ENCODE measurements at places on chromosomes 13 and 19.

DNA sequence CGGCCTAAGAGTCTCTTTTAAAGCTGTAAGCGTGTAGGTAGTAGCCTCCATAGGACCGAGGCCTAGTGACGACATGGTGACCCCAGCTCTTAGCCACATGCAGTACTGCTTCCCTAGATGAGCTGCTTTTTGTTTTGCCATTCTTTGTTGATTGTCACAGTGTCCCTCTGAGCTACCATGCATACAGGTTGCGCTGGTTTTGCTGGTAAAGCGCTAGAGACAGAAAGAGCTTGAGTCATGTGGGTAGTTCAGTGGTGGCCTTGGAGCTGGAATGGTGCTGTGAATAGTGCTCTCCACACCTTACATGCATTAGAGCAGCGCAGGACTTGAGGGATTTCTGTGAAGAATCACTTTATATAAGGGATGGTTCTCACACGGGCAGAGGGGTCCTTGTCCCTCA is 5.1 kb downstream of the HNRNPM start:
- DNase-seq, result no peak

DNA sequence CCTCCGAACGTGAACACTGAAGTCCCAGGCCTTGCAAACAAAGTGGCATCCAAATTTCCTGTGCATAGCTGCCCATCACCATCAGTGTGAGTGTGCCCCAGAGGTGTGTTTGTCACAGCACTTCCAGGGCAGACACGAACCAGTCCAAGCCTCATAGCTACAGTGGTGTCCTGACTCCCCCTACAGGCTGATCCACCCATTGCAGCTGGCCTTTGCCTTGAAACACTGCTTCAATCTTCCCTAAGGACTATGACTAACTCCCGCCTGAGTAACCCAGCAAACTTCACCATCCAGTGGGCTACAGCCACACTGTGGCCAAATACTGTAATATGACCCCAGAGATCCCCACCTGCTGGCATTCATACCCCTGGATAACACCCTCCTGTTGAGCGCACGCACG is 3.9 kb downstream of the ZNF266 start:
- peak; percentile 19 for DNase-seq

DNA sequence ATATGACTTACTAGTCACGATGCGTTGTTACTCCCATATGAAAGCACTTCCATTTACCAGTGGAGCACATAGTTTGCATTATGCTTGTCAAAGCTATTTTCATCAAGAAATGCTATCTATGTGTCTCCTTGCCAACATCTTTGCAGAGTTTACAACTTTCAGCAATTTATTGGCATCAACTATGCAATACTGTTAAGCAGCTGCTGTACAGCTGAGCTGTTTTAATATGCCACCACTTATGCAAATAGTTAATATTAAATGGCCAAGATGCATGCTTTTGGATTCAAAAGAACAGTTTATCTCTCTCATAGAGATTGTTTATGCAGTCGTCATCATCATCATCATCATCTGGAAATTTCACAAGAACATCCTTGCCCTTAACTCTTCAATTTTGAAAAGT is 67.9 kb upstream of the KLF5 start:
- DNase-seq, result no peak

DNA sequence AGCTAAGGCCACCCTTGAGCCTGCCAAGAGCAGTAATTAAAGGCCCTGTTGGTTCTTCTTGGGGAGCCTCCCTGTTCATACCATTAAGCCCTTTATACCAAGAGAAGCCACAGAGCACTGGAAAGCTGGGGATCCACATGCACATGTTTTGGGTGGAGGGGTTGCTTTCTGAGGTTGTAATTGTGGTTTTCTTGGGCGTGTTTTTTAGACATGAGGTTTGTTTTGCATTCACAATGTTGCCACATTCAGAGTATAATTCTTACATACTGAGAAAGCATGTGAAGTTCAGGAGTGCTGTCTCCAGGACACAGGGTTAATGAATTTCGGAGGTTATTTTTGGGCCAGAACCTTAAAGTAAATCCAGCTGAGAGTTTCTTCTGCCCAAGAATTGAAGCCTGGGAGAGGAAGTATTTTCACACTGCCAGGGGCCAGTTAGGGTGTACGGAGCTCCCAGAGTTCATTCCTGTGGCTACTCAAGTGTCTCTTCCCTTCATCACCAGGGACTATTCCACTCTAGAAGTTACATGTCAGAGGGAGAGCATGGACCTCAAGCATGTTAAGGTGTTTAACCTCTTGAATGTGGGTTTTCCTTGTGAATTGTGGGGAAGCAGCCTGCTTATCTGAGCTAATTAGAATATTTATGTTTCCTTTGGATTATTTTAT is 37.0 kb downstream of the ZNF136 start:
- no peak for DNase-seq

DNA sequence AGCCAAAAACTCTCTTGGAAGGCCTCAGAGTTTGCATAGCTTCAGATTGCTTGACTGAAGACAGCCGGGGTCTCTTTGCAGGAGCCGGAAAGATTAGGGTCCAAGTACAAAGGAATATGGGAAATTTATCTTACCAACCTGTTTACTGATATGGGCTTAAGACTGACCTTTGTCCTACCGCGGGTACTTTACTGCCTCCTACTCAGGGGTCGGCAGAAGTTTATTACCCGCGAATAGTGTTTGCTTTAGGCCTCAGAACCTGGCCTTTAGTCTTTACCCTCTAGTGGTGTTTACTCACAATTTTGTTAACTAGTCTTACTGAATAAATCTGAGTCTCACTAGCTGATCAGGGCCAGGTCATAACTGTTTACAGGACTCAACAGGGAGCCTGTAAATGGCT is 765.4 kb upstream of the SPRY2 start:
- DNase-seq, result no peak

DNA sequence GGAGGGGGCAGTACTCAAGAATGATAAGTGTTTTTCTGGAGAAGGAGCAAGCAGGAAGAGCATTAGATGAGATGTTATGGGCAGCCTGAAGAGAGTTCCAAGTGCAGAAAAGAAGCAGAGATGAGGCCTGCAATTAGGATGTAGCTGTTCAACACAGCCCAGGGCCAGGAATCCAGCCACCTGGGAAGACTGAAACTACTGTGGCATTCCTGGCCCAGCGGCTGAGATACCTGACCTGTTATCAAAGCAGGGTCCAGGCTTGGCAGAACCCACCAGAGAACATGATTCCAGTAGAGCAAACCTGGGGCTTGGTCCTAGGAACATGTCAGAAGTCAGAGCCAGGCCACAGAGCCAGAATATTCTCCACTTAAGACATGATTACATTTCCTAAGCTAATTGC is 73.3 kb upstream of the LRCH1 start:
- no peak for DNase-seq

DNA sequence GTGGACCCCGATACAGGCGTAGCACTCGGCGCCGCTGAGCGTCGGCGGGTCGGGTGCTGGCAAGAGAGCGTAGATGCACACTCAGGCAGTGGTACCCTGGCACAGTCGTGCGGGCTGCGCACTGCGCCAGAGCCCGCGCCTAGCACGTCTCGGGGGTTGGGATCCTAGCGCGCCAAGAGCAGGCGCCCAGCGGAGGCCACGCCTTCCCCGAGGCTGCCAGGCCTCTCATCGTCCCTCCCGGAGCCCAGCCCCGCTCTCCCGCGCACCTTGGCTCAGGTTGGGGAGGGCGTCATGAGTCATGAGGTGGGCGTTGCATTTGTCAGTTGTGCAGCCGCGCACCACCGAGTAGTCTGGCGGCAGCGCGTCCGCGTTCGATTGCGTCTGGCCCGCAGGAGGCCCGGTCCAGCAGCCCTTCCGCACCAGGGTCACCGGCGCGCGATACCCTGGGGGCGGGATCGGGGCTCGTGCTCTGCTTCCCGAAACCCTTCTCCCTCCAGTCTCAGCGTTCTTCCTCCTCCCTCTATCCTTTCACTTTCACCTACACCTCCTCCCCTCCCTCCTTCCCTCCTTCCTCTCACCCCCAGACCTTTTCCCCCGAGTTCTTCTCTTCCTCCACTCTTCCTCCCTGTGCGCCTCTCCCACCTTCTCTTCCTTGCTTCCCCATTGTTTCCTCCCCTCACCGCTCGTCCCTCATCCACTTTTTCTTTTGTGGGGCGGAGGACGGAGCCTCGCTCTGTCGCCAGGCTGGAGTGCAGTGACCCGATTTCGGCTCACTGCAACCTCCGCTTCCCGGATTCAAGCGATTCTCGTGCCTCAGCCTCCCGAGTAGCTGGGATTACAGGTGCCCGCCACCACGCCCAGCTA is 3.5 kb downstream of the LYPD5 start:
- peak; percentile 51 for DNase-seq

DNA sequence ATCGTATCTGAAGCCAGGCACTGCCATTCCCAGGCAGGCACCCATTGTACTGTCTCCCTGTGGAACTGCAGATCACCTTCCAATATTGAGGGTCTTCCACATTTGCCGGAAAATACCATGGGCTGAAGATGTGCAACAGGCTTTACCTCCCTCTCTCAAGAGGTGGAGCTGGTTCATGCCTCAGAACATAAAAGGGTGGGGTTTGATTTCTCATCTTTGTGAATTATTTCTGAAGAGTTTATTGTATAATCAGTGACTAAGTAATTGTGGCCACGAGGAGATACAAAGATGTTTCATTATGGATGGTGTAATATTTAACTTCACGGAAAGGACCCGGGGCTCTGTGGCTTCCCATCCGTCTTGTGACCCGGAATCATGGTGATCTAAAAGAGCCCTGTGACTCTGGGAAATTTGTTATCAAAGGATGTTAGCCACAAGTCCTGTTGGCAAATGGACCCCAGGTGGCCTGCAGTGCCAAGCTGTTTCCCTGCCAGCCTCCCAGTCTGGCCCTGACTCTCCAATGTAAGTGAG is 230.5 kb downstream of the LACC1 start:
- no peak for DNase-seq

GRCh38 chr19:46603195-46603637 is 2.1 kb downstream of the CALM3 start:
- no peak for DNase-seq

DNA sequence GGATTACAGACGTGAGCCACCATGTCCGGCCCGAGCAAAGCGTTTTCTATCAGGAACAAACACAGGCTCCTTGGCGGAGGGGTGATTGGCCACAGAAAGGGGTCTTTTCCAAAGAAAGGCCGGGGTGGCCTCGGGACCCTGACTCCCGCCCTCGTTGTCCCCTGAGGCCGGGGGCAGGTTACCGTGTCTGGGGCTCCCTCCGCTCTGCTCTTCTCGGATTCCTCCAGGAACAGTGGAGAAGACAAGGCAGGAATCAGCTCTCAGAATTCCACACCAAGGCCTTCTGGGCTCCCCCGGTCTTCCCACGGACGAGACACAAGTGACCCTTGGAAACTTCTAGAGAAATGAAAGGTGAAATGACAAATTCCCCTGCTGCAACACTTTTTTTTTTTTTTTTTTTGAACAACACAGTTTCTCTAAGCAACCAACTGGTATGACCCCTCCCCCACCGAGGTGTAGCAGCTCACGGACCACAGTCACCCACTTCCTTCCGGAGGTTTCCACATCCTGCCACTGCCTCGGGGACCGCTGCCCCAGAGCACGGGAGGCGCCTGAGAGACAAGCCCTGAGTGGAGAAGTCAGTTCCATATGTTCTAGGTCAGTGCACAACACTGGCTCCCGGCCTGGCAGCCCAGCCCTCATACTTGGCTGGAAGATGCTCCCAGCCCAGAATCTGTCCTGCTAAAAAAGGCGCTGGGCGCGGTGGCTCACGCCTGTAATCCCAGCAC is 11.0 kb downstream of the MOB3A start:
- peak; percentile 83 for DNase-seq

DNA sequence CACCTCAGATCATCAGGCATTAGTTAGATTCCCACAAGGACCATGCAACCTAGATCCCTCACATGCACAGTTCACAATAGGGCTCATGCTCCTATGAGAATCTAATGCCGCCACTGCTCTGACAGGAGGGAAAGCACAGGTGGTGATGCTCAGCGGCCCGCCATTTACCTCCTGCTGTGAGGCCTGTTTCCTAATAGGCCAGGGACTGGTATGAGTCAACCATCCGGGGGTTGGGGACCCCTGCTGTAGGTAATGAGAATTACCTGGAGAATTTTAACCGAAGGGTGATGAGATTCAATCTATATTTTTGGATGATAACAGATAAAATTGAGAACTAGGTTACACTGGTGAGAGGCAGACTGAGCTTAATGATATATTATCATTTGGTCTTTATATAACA is 101.4 kb downstream of the LACC1 start:
- no peak for DNase-seq

DNA sequence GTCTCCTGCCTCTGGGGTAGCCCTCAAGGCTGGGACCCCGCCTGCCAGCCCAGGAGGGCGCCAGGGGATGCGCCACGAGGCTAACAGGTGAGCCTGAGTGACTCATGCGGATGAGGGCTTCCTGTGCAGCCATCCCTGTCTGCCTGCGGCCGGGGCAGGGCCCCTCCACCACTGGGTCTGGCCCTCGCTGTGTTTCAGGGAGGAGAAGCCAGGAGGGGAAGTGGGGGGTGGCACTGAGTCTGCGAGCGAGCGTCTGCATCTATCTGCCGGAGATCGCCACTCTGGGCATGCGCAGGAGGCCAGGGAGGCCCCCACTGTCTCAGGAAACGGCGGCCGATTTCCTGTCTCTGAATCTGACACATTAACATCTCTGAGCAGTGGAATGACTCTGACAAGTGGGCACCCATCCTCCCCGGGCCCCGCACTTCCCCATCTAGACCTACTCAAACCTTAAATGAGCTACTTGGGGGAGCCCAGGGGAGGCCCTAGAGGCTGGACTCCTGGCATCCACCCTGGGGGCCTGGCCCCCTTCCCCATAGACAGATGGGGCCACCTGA is 19.7 kb downstream of the RFX1 start:
- peak; percentile 97 for DNase-seq

DNA sequence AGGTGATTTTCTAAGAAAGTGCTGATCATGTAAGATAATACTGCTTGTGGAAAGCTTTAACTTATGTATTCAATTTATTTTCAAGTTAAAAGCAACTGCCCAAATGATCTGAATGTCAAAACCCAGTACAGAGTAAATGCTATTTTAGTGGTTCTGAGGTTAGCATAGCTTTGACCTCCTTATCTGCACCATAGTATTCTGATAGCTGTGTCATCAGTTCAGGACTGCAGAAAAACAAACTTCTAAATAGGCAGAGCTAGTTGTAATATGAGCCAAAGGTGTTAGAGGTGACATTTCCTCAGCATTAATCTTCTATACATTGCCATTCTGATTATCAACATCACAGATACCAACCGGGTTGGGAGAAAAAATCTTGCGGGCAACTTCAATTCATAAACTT is 758.7 kb downstream of the SLITRK5 start:
- no peak for DNase-seq

DNA sequence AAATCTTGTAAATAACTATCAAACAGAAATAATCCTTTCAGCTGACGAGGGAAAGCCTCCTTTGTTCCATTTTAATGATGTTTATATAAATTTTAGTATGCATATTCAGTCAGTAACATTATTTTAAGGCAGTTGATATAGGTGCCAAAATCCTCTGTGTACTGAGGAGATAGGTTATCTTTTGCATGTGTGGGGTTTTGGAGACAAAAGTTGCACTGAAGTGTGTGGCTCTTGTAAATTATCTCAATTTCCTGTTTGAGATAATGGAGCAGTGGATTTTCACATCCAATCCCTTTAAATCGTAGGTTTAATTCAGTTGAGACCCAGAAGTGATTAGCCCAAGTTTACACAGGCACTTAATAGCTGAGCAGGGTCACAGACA is 106.6 kb downstream of the RGCC start:
- DNase-seq, result no peak

- no peak for DNase-seq
These were observed 2.7 kb downstream of the SLC27A1 start for GRCh38 chr19:17473041-17473440.

- no peak for DNase-seq
These were observed 1.4 kb upstream of the BST2 start for GRCh38 chr19:17406887-17407196.

GRCh38 chr13:91158017-91158395 is 189.5 kb upstream of the MIR17HG start:
- no peak for DNase-seq

- no peak for DNase-seq
These were observed 246.7 kb downstream of the PCDH17 start for GRCh38 chr13:57878291-57878690.

All from activated CD4-positive, alpha-beta T cell treated with anti-CD3 and anti-CD28 coated beads for 1 hour (primary cell).